ENCODE measurements at places on chromosomes 16 and 17.

- DNase-seq = peak; percentile 76
Observed at GRCh38 chr16:16073891-16074881, 124.8 kb downstream of the ABCC1 start.

DNA sequence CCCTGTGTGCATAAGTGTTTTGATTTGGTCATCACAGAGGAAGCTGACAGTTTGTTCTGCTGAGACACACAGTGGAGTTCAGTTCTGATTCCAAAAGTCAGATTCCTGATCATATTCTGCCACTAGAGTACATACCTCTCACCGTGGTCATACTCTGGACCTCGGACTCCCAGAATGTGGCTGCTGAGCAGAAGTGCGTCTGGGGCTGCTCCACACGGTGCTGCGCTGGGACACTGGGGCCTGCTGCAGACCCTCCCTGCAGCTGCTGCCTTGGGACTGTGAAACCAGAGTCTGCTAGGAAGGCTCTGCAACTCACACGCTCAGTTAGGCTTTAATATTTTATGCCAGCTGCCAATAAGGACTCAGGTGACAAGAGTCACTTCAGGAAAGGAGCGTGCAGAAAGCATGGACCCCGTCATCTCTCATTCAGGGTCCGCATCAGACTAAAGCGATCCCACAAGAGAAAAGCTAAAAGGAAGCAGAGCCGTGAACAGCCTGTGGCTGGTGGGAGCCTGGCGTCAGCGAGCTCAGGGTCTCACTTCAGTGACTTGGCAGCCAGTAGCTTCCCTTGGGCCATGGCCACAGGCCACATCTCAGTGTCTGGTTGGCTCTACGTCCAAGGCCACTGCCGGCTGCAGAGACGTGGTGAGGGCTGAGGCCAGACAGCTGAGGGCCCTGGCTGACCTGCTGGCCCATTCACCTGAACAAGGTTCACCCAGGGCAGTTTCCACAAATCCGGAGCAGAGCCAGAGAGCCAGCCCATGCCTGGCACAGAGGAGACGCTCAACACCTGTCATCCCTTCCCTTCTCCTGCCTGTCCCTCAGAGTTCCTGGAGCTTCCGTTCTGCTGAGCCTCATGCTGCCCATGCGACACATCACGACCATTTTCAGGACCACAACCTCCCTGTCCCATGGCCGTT, 24.7 kb upstream of the KIFC3 start:
- DNase-seq = no peak

DNA sequence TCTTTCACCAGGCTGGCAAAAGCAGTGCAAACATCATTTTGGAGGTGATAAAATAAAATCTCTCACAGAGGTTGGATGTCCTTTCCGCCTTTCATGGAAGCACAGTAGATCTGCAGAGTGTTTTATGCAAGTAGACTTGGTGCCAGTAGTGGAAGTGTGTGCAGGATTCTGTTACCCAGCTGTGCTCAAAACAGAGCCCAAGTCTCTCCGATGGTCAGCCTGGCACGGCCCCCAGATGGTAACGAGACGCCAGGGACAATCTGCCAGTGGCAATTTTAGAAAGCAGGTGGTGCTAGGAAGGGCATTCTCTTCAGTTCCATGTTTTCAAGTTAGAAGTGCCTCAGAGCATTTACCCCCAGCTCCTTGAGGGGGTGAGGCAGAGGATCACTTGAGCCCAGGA, 1.5 kb upstream of the MTHFSD start:
- DNase-seq = no peak

- DNase-seq = no peak
Observed at GRCh38 chr17:41705271-41705991, 6.7 kb upstream of the GAST start.

DNA sequence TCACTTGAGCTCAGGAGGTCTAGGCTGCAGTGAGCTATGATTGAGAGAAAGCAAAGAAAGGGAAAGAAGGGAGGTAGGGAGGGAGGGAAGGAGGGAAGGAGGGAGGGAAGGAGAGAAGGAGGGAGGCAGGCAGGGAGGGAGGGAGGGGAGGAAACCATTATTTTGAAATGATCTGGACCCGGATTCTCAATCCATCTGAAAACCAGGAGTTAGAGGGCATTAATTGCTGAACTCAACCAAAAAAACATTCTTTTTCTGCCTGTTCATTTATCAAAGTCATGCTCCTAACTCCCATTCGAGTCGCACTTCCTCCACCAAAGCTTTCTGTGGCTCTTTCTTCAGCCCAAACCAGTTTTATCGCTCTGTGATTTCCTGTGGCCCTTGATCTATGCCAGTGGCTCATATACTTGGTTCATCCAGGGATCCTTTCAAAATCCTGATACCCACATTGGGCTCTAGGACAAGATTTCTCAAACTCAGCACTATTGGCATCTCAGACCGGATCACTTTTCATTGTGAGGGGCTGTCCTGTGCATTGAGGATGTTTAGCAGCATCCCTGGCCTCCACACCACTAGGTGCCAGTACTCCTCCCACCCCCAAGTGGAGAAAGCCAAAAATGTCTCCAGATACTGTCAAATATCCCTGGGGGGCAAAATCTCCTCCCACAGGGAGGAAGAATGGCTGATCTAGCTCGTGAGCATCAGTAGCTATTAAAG, 38.2 kb downstream of the CMTM4 start:
- DNase-seq = no peak

- no peak for DNase-seq
Observed at GRCh38 chr17:81561494-81561885, 9.3 kb upstream of the FAAP100 start.

GRCh38 chr17:55705847-55706246, 16.8 kb downstream of the TMEM100 start:
- DNase-seq = no peak

- DNase-seq = peak; percentile 46
Observed at GRCh38 chr17:58913971-58914769, 158.5 kb downstream of the PPM1E start.

DNA sequence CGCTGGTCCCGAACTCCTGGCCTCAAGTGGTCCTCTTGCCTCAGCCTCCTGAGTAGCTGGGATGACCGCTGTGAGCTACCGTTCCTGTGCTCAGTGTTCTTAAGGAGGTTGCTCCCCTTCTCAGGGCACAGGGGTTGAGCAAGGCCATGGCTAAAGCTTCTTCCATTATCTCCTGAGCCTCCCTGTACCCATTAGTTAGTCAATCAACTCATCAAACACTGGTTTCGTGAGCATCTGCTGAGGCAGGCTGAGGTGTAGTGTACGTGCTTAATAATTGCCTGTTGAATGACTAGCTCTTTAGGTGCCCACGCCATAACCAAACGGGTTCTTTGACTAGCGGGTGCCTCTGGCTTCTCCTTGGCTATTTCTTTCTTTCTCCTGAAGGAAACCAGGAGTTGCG, 11.7 kb downstream of the SGCA start:
- DNase-seq = no peak

DNA sequence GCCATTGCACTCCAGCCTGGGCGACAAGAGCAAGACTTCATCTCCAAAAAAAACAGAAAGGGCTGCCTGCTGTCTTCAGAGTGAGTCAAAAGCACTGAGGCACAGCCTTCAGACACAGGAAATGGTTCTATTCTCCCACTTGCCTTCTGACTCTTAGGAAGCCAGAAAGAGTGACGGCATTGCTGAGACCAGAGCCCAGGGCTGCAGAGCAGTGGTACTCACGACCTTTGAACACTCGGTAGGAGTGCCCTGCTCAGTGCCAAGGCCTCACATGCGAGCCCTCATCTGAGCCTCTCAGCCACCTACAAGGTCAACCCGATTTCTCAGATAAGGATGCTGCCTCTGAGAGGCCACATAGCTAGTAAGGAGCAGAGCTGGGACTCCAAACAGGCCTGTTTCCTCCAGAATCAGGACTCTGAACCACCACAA, 3.5 kb upstream of the ITGAE start:
- no peak for DNase-seq

DNA sequence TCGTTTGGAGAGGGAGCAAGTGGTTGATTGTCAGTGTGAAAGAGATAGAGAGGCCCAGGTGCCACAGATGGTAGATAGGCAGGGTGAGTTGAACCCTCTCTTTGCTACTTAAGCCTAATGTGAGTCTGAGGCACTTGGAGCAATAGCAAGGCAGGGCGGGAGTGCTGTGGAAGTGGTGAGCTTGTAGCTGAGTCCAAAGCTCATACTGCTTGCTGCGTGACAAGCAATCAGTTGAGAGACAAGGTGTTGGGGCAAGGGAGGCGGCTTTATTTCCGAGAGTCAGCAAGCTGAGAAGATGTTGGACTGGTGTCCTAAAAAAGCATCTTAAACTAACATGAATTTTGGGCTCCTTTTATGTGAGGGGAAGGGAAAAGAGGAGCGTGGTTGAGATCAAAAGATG, 112.9 kb upstream of the ZKSCAN2 start:
- DNase-seq = no peak

DNA sequence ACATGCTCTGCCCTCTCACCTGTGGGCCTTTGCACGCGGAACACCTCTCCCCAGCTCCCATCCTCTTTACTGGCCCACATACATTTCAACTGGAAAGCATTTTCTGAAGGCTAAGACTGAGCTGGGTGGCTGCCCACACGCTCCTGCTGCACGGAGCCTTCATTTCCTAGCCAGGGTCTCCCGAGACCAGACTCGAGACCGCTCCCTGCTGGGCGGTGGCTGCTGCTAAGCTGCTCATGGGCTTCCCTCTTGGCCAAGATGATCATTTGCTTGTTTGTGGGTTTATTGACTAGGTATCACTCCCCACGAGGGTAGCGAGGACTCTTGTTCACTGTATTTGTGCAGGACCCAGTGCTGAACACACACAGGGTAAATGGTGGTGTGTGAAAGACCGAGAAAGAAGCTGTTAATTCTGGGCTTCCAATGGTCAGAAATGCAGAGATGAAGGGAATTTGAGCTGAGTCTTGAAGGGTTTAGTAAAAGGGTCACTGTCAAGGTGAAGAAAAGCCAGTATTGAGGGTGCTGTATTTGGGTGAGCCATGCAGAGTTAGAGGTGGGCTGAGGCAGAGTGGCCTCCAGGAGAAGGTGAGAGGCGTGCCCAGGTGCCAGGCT, 907 bp downstream of the TRAPPC2L start:
- DNase-seq = peak; percentile 33

DNA sequence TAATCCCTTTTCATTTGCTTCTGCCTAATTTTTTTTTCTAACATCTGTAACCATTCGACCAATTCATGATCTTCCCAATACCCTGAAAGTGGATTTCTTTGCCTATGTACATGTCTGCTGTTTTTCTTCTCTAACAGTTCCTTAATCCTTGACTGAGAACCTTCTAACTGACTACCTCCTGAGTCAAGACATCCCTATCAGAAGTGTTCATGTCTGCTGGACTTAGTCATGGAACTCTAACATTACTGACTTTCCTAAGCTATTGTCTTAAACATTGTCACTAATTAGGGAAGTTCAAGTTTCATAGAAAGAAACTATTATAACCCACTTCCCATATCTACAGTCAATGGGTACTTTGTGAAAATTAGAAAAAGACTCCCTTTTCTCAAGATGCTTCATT, 52.4 kb upstream of the IRX5 start:
- no peak for DNase-seq

- peak; percentile 10 for DNase-seq
Observed at GRCh38 chr17:79202480-79202879, 127.9 kb downstream of the ENGASE start.

GRCh38 chr16:87335625-87336433, 18.6 kb upstream of the C16orf95 start:
- no peak for DNase-seq

DNA sequence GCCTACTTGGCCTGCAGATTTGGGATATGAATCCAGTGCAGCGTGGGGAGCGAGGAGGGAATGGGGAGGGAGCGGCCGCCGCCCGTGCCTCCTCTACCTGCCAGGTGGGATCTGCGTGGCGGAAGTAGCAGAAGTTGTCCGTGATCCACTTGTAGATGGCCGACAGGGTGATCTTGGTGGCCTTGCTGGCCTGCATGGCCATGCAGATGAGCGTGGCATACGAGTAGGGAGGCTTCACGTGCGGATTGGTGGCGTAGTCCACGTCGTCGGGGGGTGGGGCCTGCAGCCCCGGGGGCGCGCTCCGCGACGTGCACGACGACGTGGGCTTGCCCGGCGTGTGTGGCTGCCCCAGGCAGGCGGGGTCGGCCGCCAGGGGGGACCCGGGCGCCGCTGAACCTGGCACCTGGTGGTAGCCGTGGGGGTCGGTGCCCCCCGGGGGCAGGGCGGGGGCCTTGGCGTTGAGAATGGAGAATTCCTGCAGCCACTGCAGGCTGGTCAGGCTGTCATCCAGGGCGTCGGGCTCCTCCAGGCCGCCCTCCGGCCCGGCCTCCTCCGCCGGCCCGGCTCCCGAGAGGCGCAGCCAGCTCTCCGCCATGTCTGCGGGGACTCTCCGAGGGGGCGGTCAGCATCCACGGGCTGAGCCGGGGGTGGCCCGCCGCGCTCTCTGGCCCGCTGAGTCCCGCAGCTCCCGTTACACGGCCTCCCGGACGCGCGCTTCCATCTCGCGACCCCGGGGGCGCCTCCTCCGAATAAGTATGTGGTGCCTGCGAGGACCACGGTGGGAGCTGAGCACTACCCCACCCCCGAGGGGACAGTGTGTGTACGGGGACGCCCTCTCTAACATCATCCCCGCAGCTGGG, 1.0 kb downstream of the FOXJ1 start:
- no peak for DNase-seq

DNA sequence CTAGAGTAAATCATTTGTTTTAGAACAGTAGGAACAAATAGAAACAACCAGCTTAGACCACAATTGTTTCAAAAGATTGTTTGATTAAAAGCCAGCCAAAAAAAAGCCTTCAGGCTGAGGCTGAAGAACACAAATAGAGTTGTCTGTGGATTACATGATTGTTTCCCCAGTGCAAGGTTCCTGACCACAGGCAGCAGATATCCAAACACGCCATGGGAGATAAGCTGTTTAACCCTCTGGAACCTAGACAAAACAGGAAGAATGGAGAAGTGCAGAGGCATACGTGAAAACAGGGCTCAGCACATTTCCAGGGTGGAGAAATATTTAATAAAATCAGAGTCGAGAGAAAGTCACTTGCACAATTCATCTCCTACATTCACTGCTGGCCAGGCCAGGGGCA, 21.0 kb downstream of the ATPAF2 start:
- DNase-seq = no peak

DNA sequence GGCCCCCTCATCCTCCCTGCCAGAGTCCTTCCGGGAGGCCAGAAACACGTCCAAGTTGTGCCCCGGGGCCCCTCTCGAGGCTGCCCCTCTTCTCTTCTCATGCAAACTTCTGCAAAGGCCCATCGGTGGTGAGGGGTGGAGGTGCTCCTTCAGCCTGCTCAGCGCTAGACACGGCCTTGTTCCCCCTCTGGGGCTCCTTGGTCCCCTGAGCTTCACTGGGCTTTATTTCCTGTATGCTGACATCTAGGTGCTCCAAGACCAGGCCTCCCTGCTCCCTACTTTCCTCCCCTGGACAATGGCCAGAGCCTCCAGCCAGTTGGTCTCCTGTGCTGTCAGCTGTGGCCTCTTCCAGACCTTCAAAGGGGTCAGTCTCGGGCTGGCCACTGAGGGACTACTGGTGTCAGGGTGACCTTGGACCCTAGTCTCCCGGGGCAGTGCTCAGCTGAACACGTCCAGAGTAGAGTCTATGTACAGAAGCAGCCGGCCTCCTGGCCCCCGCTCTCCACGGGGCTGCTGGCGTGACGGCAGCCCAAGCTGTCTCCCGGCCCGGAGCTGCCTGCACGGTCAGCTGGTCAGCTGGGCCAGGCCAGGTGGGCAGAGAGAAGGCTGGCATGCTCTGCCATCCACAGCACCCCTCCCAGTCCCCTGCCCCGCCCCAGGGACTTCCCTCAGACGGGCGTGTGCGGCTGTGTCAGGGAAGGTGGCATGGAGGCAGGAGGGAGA, 1.7 kb upstream of the PRR35 start:
- DNase-seq = no peak
